ENCODE measurements at places on chromosomes 7 and 10.

GRCh38 chr10:4527281-4527970 lies 298.6 kb upstream of the AKR1E2 start:
- no peak for DNase-seq

- DNase-seq: no peak
These were observed 49.1 kb downstream of the FEZF1 start for GRCh38 chr7:122255454-122255853.

DNA sequence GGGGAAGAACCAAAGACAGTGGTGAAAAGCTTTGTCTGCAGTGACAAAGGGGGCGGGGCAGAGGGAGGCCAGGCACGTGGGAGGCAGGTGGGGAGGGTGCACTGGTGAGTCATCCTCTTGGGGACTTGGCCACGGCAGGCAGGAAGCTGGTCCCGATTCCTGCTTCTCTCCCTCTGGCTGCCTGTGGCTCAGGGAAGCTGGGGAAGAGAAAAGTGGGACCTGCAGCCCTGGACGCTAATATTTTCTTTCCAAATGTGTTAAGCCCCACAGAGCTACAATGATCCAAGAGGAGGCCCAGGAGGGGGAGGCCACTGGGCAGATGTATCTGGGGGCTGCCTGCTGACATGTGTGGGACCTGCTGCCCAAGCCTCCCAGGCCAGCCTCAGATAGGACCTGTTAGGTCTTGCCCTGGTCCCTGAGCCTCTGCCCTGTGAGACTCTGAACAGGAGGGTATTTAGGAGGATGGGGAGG lies 231.8 kb downstream of the KCNMA1 start:
- no peak for DNase-seq

GRCh38 chr7:141386881-141387280 lies 164.3 kb upstream of the AGK start:
- no peak for DNase-seq
